ENCODE measurements at places on chromosomes 16 and 17. TPM values are rescaled to one million over a fixed set of nuclear protein-coding genes. Genes with fewer than 3 reads are reported as not detected.

HYDIN gene
- total RNA-seq = 6.5 TPM

SLC38A8 gene
- total RNA-seq = not detected

DPEP3 gene
- 2.9 TPM for total RNA-seq

NDRG4 gene
- 73.2 TPM for total RNA-seq

PLA2G10 gene
- 0.53 TPM for total RNA-seq

KRTAP1-1 gene
- not detected for total RNA-seq

SOX15 gene
- 9.3 TPM for total RNA-seq

SYNGR3 gene
- total RNA-seq = 7.0 TPM

TEKT5 gene
- total RNA-seq = not detected

FOXF1 gene
- not detected for total RNA-seq

KRT17 gene
- total RNA-seq = not detected

GLTPD2 gene
- 1.4 TPM for total RNA-seq

PARD6A gene
- total RNA-seq = 2.6 TPM

ZNF629 gene
- 31.8 TPM for total RNA-seq

NPW gene
- 1.9 TPM for total RNA-seq

CLDN7 gene
- 149 TPM for total RNA-seq

TPSD1 gene
- total RNA-seq = not detected

MYADML2 gene
- not detected for total RNA-seq

CDK5R1 gene
- total RNA-seq = 10.6 TPM

OTOA gene
- not detected for total RNA-seq

CDH5 gene
- not detected for total RNA-seq

METRNL gene
- total RNA-seq = 12.8 TPM

CDRT15 gene
- not detected for total RNA-seq

SHBG gene
- 1.9 TPM for total RNA-seq

CHST4 gene
- total RNA-seq = 4.4 TPM

MTMR4 gene
- total RNA-seq = 44.8 TPM

ZC3H7A gene
- 37.7 TPM for total RNA-seq

TVP23A gene
- 7.6 TPM for total RNA-seq

TNS4 gene
- total RNA-seq = 2.5 TPM

CSH1 gene
- 1.6 TPM for total RNA-seq

CCL16 gene
- total RNA-seq = not detected

CIBAR2 gene
- total RNA-seq = not detected

Measured in endodermal cell (in vitro differentiated cells).